ENCODE measurements at places on chromosomes 4 and X. TPM values are rescaled to one million over a fixed set of nuclear protein-coding genes. Genes with fewer than 3 reads are reported as not detected.

NPY2R gene
- total RNA-seq, result 0.34 TPM

AGTR2 gene
- total RNA-seq, result not detected

ERAS gene
- total RNA-seq, result not detected

HMX1 gene
- not detected for total RNA-seq

TMEM271 gene
- total RNA-seq, result not detected

ADH7 gene
- not detected for total RNA-seq

NEXMIF gene
- total RNA-seq, result 3.1 TPM

NLRP2B gene
- not detected for total RNA-seq

CT45A2 gene
- total RNA-seq, result not detected

DNA sequence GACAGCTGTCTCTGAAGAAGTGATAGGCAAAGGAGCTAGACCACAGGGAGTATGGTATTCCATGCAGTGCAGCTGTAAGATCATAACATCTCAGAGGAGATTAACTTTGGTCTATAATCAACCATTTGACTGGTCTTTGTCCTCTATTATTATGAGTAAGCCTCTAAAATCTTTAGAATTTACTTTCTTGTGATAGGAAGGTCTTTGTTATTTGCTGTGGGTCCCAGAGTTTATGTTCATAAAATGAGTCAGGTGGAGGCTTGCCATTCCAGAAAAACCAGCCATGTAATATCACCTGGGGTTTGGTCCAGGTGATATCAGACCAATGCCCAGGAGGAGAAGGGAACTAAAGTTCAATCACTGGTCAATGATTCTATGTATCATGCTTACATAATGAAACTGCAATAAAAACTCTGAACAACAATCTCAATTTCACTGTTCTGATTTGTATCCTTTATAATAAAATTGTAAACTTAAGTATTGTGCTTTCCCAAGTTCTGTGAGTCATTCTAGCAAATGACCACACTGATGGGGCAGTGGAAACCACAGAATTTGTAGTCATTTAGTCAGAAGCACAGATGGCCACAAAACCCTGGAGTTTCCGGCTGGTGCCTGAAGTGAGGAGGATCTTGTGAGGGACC is 239.6 kb upstream of the TRAM1L1 start:
- no peak for DNase-seq

DNA sequence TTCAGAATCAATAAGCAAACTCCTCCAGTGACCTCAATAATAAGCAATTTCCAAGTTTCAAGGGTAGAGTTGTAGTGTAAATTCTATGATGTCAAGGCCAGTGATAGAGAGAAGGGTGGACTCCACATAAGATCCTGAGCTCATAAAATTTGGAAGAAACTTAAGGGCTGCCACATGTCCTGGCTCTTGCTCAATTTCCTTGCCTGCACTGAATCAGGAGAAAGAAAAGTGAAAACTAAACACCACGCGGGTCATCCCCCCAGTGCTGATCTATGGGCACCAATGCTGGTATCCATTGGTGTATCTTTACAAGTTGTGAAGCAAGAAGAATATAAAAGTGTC is 392.0 kb upstream of the INTU start:
- no peak for DNase-seq

GRCh38 chr4:173488656-173489055 is 41.4 kb downstream of the HAND2 start:
- no peak for DNase-seq

GRCh38 chr4:5463361-5463760 is 245.0 kb downstream of the EVC2 start:
- no peak for DNase-seq

GRCh38 chr4:149605601-149606378 is 209.9 kb downstream of the IQCM start:
- no peak for DNase-seq

GRCh38 chrX:54921427-54922021 is 900 bp downstream of the TRO start:
- DNase-seq, result peak; percentile 73

GRCh38 chrX:125544031-125544660 is 224.5 kb downstream of the TEX13C start:
- no peak for DNase-seq

GRCh38 chr4:80182237-80182866 is 15.0 kb upstream of the PRDM8 start:
- DNase-seq, result no peak

- peak; percentile 50 for DNase-seq
Measured at GRCh38 chrX:115233497-115234455, at the start of gene LRCH2. LRCH2 (minus strand) TSS chrX:115234096; CDS start chrX:115234041, 55 bp downstream.

DNA sequence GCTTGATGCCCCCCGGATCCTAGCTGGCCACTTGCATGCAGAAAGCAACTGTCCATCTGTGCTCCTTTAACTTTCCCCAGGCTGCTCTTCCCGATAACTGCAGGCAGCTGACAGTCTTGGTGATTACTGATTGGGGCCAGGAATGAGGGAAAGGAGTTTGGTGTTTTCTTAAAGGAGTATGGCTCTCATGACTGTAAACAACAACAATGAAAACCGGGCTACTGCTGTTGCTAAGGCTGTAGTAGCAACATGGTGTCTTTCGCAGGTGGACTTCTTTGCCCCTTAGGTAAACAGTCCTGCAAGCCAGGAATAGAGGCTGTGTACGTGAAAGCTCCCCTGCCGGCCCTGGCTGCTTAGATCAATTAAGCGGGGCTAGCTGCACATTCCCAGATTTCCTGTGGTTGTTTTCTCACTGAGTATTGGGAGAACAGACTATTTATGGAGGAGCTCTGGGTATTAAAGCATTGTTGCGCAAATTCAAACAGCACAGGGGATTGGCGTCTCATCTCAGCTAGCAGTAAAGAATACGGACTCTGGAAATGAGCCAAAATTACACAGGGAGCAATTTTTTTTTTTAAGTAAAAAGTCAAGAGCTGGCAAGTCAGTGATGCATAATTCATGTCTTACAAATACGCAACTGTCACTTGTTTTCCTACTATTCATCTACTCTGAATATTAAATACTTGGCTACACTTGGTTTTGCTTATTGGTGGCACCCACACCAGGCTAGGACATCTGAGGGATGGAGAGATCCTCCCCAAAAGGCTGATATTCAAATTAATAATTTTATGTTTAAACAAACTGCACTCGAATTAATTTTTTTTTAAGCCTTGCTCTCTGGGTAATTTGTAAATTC is 61.6 kb upstream of the NAP1L5 start:
- DNase-seq, result no peak

DNA sequence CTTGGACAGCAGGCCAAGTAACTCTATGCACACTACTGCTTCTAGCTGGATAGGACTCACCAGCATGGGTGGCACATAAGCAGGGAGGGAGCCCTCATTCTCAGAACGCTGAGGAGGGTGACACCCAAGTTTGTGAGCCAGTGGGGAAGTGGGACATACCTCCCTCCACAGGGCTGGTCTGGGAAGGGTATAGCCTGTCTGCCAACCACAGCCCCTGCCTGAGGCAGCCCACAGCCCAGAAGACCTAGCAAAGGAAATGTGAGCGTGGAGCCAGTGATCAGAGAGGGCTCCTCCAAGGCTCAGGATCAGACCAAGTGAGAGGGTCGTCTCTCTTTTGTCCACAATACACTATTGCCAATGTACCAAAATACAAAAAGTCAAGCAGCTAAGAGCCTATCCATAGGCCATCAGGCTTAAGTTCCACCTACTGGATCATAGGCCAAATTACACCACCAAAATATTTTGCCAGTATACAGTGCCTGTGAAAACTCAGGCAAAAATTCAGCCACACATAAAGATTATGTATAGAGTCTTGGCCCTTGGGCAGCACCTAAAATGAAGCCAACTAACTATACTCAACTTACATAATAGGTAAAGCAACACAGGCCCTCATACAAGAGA is 1203.1 kb downstream of the PCDH18 start:
- DNase-seq, result no peak

GRCh38 chr4:6916587-6917460 is 7.2 kb downstream of the TBC1D14 start:
- DNase-seq, result no peak

DNA sequence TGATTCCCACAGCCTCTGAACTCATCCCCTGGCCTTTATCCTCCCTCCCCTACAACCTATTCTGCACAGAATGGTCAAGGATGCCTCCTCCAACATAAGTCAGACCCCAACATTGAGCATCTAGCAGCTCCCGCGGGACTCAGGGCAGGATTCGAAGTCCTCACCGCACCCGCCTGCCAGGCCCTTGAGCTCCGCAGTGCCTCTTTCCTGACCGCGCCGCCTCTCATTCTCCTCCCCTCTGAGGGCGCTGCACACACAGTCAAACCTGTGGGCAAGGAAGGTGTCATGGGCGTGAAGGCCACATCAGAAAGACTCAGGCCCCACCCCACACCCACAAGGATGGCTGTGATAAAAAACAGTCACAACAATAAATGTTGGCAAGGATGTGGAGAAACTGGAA is 84.1 kb downstream of the CPZ start:
- no peak for DNase-seq

- no peak for DNase-seq
Measured at GRCh38 chr4:81756973-81757372, 285.3 kb upstream of the RASGEF1B start.

DNA sequence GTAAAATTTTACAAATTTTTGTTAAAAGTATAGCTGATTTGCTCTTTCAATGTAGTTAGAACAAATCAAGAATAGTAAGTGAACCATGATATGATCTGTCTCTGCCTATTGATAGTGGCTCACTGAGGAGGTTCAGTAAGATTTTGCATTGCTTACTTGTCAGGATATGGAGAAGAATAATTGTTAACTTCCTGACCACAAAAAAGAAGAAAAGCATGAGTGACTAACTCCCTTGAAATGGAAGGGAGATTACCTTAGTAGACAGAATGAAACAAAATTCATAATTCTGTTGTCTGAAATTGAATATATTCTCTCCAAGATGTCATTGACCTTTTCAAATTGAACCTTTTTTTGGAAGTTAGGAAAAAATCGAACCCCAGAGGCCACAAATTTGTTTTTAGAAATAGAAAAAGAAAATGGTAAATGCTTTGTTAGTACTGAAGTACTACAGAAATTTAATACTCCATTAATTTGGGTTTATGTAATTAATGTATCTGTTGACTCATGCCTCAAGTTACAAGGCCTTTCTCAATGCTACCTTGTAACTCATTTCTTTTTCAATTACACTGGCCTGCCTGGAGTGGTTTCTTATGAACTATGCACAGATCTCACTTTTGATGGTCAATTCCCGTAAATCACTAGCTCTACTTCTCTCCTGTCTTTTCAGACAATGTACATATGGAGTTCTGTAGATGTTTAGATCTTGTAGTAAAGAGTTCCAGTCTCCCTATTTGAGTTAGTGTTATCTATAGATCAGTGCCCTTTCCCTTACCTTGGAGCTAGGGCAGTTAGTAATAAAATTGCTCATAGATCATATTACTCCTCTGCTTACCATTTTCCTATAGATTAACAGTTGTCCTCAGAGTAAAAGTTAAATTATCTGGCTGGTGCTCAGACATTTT is 139.3 kb downstream of the TLL1 start:
- no peak for DNase-seq

- DNase-seq, result no peak
Measured at GRCh38 chr4:101792056-101792590, 1.6 kb downstream of the BANK1 start.

DNA sequence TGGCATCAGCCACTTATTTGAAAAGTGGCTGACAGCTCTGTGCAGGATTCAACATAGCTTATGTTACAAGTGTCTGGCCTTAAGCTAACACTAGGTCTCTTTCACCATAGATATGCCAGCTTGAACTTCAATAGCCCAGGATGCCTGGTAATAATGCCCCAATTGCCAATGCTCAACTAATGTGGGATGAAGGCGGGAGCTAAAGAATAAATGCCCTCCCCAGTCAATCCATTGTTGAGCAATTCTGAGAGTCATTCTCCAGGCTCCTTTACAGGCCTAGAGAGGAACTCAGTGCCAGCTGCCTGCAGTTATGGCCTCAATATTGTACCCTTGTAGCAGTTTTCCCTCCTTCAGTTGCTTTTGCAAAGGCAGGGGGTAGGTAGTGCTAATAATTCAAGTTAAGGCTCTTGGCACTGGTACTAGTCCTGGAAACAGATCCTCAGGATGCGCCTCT is 460.2 kb downstream of the GABRG1 start:
- DNase-seq, result no peak

DNA sequence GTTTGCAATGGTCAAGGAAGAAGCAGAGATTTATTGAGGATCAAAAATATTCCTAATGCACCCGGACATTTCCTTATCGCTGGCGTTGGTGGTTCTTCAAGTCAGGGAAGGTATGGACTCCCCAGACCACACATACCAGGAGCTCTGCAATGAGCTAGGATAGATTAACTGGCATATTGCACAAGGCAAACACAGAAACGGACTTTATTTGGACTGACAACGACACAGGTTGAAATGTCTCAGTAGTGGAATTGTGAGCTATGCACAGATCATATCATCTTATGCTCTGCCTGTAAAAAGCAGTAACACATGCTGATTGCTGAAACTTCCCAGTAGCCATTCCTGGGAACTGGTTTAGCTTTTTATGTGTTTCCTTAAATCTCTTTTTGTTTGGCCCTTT is 1.7 kb downstream of the TSPAN7 start:
- DNase-seq, result no peak

DNA sequence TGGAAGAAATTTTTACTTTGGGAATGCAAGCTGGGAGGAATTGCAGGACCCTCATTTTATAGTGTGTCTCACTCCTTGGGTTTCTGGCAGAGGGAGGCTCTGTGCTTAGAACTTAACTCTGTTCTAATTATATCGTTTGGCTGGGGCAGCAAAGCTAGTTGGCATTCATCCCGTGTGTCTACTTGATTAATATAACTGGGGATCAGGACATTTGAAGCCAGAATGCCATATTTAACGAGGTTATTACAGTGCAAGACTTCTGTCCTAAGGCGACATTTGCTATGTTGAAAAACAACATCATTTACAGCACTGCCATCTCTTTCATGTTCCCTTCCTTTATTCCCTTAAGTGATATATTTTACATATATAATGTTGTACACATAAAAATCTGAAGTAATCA is 179.1 kb upstream of the TBC1D9 start:
- DNase-seq, result no peak

- no peak for DNase-seq
Measured at GRCh38 chr4:152211936-152212653, 323.8 kb downstream of the FBXW7 start.

DNA sequence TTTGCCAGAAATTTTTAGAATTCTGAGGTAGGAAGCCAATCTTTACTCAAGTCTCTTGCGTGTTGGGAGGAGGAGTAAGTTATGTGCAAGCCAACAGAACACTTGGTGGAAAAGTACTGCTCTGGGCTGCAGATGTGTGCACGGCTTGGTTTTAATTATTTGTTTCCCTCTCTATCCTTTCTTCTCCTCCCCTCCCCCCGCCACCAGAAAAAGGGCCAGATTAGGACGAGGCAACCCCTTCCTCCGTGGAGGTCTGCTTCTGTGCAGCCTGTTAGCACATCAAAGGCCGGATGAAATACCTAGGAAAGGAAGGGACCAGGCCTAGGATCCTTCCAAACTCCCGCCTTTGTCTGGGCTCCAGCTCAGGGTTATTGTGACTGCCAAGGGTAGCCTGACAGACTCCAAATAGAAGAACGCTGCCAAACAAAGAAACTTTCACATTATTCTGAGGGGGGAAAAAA is 1.0 kb upstream of the PGRMC1 start:
- DNase-seq, result peak; percentile 22

DNA sequence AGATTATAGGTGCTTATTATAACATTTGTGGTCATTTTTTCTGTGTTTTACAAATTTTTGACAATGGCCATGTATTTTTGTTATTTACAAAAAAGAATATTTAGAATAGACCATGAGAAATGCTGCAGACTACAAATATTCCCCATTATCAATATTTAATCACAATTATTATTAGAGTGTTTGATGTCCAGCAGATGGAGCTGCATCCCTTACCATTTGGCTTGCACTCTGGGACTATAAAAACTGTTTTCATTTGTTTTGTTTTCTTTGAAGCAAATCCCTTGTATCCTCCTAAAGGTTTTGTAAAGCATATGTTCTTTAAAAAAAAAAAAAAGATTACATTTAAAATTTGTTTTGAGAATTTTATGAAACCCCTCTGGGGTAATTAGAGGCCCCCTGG is 85.6 kb upstream of the CXorf66 start:
- no peak for DNase-seq
